Caki2 (cell line): ENCODE measurements at places on chromosomes 5 and 9.

GRCh38 chr5:38593959-38594358 lies 37.5 kb upstream of the LIFR start:
- no peak for DNase-seq

GRCh38 chr5:155193029-155193428 lies 179.5 kb downstream of the KIF4B start:
- no peak for DNase-seq

DNA sequence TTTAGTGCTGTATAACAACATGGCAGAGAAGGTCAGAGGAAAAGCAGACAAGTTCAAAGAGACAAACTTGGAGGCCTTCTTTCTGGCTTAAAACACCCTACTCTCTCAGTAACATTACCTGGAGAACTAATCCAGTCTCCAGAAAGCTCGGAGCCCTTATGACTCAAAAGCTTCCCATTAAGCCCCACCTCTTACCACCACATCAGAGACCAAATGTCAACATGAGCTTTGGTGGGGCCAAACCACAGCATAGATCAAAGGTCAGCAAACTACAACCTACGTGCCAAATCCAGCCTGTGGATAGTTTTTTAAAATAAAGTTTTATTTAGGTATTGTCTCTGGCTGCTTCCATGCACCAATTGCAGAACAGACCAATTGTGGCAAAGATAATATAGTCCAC lies 589.9 kb downstream of the DNAH5 start:
- peak; percentile 11 for DNase-seq

- DNase-seq = peak; percentile 19
Measured at GRCh38 chr9:8717146-8717545, 917.6 kb upstream of the DMAC1 start.

DNA sequence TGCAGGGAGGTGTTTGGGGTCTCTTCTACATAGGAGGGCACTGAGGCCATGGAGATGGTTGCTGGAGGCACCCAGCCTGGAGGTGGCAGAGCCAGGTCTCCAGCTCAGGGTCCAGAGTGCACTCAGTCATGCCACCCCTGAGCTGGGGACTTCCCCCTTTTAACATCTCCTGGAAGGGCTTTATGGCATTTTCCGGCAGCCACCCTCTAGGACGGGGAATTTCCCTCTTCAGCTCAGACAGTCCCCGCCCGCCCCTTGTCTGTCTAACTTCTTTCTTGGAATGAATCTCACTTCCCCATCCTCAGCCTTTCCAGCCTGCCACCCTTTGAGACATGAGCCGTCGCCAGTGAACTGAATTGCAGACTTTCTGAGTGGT lies 49.9 kb downstream of the COL15A1 start:
- peak; percentile 40 for DNase-seq

DNA sequence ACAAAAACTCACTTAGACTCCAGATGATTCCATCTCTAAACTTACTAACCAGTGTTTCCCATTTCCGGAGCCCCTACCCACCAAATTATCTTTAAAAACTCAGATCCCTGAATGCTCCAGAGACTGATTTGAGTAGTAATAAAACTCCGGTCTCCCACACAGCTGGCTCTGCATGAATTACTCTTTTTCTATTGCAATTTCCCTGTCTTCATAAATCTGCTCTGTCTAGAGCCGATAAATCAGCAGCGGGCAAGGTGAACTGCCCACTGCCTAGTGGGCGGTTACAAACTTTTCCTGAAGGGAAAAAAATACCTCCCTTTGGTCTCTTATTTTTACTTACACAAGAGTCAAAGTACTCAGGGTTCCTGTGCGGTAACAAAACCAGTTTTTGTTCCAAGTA lies 624.4 kb upstream of the RORB start:
- DNase-seq = no peak

- no peak for DNase-seq
Measured at GRCh38 chr5:30604648-30605262, 588.7 kb upstream of the CDH6 start.

GRCh38 chr9:20417373-20418080 lies 204.8 kb downstream of the MLLT3 start:
- DNase-seq = no peak

DNA sequence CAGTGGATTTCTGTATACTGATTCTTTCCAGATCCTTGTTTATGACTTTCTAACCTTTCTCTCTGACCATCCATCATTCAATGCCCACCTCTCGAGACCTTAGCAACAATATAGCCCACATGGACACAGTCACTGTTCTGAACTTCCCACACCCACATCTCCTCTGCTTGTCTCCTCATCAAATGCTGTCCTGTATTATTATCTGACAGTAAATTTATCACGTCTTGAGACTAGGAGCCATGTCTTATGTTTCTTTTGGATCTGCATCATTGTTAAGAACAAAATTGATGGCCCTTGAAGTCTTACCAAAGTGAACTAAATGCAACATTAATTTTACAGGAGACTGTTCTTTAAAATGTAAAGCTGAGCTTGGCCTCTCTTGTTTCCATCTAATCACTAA lies 495.4 kb upstream of the KLF4 start:
- DNase-seq = no peak

DNA sequence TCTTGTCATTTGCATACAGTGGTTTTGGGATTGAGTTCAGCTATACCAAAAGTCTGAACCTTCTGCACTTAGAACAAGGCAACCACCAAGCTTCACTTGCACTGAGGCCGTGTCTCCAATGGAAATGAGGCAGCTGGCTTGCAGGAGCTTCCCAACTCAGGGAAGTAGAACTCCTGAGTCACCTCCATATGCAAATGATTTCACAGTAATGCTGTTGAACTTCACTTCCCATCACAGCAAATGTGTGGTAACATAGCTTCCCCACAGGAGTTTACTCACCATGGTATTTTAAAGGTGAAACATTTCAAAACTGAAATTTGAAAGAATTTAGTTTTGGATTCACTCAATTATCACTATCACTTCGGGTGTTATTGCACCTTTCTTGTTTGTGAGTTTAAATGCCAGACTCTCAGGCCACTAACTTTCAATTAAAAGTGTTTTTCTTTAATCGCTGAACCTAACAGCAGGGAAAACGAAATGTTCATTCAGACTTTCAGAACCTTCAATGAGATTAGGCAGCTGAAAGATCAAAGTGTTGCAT lies 9.0 kb downstream of the CD274 start:
- peak; percentile 29 for DNase-seq

DNA sequence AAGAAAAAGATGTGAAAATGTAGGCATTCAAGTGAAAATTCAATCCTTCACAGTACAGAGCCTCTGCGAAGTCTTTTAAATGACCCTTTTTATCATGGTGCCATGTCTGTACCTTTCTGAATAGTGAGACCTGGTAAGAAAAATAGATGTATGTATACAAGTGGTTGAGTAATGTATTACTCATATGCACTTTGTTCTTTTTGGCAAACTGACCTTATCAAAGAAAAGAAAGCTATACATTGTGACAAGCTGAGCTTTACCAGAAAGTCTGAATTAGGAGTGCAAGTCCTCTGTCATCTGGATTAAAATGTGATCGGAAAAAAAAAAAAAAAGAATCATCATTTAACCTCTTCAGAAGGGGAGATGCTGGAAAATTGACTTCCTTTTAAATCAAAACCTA lies 356.4 kb upstream of the CCNH start:
- DNase-seq = no peak

- no peak for DNase-seq
Measured at GRCh38 chr5:172166030-172166826, 21.8 kb downstream of the STK10 start.

DNA sequence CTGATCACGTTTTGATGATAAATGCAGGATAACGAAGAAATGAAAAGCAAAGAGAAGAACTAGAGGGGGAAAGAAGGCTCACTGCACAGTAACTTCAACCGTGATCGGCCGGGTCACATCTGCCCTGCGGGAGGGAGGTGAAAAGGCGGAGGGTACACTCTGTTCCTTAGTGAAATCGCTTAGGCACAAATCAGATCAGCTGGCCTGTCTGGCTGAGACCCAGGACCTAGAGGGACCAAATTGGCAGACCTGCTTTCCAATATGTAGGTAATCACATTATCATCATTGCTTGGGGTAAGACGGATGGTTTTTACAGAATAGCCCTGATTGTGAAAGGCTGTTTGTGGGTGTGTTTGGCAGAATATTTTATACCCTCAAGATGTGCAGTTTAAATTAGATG lies 82.2 kb downstream of the SLC28A3 start:
- DNase-seq = no peak

GRCh38 chr5:173315495-173316338 lies 12.5 kb downstream of the STC2 start:
- DNase-seq = peak; percentile 85

DNA sequence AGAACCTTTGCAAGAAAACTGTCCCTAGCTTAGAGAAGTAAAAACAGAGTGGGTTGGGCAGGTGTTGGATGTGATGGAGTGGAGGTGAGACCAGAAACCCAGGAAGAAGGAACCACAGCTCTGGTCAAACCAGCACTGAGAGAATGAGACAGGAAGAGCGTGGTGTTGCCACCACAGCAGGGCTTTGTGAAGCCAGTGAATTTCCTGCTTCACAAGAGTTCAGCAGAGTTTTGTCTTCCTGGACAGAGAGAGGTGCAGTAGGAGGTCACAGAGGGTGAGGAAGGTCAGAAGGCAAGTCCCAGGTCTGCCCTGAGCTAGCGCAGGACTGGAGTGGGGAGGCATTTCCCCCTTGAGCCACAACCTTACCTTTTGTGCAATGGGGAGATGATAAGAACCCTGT lies 2306.2 kb upstream of the ACO1 start:
- no peak for DNase-seq

DNA sequence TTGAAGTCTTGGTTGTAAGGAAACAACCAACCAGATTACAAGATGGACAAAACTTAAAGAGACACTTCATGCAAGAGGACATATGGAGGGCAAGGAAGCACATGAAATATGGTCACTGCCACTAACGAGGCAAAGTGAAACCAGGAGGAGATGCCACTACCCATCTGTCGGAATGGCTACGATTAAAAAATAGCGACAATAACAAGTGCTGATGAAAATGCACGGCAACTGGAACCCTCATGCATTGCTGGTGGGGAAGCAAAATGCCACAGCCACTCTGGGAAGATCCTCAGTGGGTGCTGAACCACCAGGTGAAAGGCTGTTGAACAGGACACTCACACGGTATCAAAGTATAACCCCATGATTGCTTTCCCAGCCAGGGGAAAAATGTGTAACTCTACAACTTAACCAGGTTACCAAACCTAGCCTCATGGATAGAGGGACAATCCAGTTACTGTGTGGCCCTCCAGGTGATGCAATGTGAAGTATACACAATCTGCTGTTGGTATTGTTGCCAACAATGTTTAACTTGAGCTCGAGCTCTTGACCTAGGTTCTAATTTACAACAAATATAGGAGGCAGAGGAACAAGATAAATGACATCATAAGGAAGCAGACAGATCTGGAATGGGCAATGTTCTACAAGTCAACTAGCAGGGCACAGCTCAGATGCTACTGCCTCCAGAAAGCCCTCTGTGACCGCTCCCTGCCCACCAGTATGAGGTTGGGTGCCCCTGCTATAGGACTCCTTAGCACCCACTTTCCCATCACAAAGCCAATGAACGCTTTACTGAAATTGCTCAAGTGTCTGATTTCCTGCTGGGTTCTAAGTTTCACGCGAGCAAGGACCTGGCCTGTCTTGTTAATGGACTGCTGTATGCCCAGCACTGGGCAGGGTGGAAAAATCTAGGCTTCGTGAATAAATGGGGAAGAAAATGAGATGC lies 25.8 kb downstream of the SH3PXD2B start:
- no peak for DNase-seq

- DNase-seq = peak; percentile 31
Measured at GRCh38 chr9:124743686-124744348, 27.3 kb downstream of the NR6A1 start.

DNA sequence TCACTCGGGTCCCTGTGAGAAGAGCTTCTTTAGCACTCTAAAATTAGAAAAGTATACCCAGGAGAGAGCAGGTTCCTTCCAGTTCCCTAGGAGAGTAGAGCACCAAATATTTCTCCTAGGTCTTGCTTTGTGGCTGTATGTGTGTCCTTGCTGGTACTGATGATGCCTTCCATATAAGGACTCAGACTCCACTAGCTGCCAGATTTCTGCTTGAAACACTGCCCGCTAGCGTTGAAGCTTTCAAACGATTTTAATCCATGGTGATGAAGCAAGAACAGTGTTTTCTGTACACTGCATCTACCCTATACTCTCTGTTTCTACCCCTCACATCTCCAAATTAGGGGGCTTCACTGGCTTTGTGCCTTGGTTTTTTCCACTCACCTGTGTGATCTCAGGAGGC lies 2.4 kb upstream of the SMC2 start:
- DNase-seq = no peak

DNA sequence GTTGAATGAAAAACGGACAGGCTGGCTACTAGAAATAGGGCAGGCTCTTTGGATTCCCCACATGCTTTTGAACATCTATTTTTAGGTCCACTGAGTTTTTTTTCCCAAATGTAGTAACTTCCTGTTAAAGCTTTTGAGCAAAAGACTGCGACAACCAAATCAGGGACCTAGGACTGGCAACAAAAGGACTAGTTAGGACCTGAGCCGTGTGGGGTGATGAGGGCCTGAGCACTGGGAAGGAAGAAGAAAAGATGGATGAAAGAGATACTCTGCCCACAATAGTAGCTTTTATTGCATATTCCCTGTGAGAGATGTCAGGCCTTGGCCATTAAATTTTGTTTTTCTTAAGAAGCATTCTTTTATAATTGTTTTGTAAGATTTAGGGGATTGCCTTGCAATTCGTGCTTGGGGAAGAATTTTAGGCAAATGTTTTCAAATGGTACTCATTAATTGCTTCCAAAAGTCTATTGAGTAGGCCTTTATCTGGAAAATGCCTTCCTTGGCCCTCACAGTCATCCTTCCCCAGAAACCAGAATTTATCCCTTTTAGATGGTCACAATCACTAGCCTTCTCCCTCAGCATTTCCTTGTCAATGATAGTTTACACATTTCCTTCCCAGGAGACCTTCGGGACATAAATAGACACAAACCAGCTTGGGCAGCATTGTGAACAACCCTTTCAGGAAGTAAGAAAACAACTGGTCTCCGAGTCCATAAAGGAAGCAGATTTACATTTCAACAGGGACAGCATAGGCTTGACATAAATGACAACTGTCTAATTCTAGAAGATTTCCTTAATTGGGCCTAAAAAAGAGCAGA lies 166.5 kb downstream of the RMI1 start:
- no peak for DNase-seq

GRCh38 chr5:140356853-140357725 lies 2.9 kb upstream of the SLC4A9 start:
- no peak for DNase-seq

- peak; percentile 35 for DNase-seq
Measured at GRCh38 chr9:88106492-88106891, 31.8 kb downstream of the SPATA31C2 start.

DNA sequence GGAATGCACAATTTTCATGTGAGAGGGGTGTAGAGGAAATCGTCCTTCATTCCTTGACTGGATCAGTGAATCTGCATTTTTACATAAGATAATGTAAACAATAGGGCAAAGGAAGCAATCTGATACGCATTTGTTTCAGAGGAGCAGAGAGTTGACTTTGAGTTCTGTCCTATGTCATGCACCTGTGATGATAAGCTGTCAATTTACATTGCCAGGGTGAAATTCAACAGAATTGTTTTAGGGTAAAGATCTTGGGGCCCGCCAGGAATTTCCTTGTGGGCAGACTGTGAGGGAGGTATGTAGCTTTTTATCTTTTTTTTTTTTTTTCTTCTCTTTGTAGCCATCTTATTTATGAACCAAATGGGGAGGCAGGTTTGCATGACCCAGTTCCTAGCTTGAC lies 58.3 kb upstream of the LARP1 start:
- no peak for DNase-seq

GRCh38 chr9:133882849-133883755 lies 109.0 kb downstream of the VAV2 start:
- DNase-seq = no peak
